Liver (tissue), 10 donors: ENCODE measurements at places on chromosomes 13 and 19. TPM values are rescaled to one million over a fixed set of nuclear protein-coding genes. Genes with fewer than 3 reads are reported as not detected.

- no peak overlapping the region for H3K4me3 ChIP-seq
- no peaks in the 10 kb centered on the region for H3K4me1 ChIP-seq
- peaks cover 3% of the 10 kb centered on the region for H3K36me3 ChIP-seq
- no peaks in the 10 kb centered on the region for H3K27me3 ChIP-seq
- H3K27ac ChIP-seq: no peak overlapping the region
These were observed 5.2 kb downstream of the MIER2 start for GRCh38 chr19:339262-339887.

GRCh38 chr19:49479975-49480628 lies 6.1 kb downstream of the FLT3LG start:
- H3K27me3 ChIP-seq: no peaks in the 10 kb centered on the region
- no peak for DNase-seq
- H3K36me3 ChIP-seq: no peaks in the 10 kb centered on the region
- H3K4me3 ChIP-seq: no peak overlapping the region
- no peaks in the 10 kb centered on the region for H3K4me1 ChIP-seq
- no peak overlapping the region for H3K27ac ChIP-seq

PEG3 gene
- 188 TPM for total RNA-seq

ZNF841 gene
- 11.1 TPM for total RNA-seq

NFIX gene
- 18.4 TPM for total RNA-seq
